ENCODE measurements at places on chromosomes 3 and 15.

DNA sequence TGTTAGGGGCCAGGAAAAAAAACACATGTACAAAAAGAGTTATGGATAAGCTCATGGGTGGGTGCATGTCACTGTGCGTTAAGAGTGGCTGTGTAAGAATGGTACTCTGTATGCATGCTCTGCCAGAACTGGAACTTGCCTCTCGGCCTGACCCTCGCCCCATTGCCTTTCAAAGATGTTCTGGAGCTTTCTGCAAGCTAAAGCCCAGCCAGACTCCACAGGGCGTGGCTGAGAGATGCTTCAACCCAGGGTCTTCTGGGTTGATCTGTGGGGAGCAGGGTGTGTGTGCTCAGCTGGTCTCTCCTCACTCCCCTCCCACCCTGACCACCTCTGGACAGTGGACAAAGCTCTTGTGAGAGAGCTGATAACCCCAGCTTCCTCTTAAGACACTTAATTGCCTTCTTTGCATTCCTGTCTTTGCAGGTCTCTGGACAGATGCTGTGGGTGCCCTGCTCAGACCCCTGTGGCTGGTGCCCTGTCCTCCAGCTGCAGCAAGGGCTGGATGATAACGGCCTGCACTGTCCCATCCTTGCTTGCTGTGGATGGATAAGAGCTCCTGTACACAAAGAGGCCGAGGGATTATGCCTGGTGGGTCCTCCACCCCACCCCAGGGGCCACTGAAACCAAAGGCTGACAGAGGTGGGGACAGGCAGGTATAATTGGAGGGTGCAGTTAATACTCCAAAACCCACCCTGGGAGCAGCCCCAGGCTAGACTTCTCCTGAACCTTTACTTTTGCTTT lies 28.7 kb downstream of the ALDH1L1 start:
- DNase-seq, result no peak

GRCh38 chr3:128971421-128972100 lies 22.3 kb downstream of the CFAP92 start:
- DNase-seq, result no peak

GRCh38 chr15:33262306-33262705 lies 48.5 kb upstream of the RYR3 start:
- DNase-seq, result no peak

DNA sequence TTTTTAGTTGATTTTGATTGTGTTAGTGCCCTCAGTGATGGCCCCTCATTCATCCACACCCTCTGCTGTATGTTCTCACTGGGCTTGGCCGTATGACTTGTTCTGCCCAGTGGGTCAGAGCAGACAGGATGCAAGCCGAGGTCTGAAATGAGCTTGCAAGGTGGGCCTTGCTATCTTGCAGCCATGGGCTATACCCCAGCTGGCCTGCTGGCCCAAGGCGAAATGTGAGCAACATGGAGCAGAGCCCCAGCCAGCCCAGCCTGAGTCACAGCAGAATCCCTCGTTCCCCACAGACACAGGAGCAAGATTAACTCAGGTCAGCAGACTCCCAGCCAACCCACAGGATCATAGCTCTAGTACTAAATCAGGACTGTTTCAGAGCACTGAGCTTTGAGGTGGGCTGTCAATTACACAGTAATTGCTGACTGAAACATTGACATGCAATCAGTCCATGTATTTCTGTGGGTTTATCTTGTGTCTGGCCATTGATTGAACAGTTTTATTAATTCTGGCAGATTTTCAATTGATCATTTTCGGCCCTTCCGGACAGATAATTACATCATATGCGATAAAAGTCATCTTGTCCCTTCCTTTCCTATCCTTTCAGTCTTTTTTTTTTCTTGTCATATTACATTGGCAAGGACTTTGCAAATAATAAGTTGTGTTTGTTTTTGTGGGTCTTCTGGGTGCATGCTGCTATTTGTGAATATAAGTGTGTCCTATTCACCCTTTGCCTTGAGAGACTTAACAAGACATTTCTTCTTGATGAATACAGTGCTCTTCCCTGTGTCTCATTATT lies 27.1 kb downstream of the KLF15 start:
- DNase-seq, result no peak

GRCh38 chr3:4543110-4543509 lies 50.0 kb downstream of the ITPR1 start:
- DNase-seq, result no peak

DNA sequence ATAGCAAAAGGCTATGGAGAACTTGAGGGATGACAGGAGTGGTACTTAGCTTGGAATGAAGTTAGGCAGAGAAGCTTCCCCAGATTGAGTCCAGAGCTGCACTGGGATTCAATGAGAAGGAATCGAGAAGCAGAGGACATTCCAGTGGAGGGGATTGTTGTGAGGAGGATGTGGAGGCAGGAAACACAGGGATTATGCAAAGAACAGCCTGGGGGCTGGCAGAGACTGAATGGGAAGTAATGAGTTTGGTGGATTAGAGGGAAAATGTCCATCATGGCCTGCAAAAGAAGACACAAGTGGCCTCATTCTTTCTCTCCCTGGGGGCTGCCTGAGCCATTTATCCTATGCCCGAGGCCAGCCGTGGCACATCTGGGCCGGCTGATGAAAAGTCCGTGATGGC lies 20.5 kb upstream of the SCN10A start:
- no peak for DNase-seq

- peak; percentile 51 for DNase-seq
Observed at GRCh38 chr3:64073158-64073761, 50.0 kb upstream of the PSMD6 start.

DNA sequence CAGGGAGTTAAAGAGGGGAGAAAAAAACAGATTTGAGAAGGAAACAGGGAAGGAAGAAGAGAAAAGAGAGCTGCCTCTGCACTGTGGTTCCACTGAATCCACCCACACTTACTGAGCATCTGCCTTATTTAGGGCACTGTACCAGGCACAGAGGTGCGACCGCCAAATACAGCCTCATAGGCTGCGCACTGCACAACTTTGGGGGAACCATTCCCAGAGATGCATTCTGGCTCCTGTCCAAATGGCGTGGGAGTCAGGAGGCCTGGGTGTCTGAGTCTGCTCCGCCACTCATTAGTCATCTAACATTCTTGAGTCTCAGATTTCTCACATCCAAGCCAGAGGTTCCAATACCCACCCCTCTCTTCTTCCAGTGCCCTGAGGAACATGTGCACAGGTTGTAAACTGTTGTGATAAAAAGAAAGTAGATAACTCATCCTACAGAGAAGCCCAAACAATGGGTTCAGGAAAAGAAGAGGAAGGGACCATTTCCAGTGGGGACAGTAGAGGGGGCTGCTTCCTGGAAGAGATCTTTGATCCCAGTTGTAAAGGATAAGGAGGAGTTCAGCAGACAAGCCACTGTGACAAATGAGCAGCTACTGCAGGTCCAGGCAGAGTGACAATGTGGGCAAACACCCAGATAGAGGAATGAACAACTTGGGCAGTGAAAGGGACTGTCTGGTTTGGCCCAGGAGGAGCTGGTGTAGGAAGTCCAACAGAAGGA lies 254.6 kb downstream of the UACA start:
- DNase-seq, result no peak

DNA sequence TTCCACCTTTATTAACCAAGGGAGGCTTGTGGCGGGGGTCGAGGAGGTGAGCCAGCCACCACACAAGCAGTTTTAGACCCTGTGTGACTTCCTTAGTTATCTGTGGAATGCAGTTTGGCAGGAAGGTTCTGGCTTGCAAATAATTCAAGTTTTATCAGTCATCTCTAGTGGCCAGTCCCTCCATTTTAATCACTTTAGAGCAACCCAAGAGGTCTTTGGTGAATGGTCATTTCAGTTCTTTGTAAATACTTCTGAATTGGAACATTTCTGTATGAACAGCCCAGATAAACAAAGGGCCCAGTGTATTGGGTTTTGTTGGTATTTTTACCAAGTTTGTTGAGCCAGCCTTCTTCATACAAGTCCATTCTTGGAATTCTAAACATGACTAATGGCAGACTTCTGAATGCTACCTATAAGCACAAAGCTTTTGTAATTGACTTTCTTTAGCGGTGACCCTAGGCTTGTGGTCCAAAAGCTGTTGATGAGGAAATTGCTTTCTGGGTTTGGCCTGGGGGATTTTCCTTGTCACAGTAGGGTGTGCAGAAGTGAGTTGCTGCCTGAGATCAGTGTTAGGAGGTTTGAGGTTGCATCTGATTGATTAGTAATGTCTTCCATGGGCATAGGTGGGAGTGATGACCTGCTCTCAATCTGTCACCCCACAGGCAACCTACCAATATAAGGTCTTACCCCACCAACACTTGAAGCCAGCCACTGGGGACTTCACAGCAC lies 193.3 kb upstream of the TOPAZ1 start:
- no peak for DNase-seq

- peak; percentile 12 for DNase-seq
Observed at GRCh38 chr3:13078163-13078905, 5.1 kb upstream of the IQSEC1 start.

- no peak for DNase-seq
Observed at GRCh38 chr3:62139957-62140356, 233.4 kb downstream of the FEZF2 start.

GRCh38 chr15:90620379-90621067 lies 90.8 kb downstream of the CRTC3 start:
- no peak for DNase-seq

DNA sequence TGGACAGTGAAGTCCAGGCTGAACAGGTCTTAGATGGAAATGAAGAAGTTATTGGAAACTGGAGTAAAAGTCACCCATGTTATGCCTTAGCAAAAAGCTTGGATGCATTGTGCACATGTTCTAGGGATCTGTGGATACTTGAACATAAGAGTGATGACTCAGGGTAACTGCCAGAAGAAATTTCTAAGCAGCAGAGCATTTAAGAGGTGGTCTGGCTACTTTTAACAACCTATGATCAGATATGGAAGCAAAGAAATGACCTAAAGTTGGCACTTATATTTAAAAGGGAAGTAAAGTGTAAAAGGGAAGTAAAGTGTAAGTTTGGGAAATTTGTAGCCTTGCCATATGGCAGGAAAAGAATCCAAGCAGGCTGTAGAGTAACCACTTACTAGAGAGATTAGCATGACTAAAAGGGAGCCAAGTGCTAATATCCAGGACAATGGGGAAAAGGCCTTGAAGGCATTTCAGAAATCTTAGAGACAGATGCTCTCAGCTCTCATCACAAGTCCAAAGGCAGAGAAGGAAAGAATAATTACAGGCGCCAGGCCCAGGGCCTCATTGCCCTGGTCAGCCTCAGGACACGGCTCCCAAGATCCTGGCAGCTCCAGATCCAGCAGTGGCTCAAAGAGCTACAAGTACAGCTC lies 73.9 kb upstream of the KCNH8 start:
- no peak for DNase-seq

DNA sequence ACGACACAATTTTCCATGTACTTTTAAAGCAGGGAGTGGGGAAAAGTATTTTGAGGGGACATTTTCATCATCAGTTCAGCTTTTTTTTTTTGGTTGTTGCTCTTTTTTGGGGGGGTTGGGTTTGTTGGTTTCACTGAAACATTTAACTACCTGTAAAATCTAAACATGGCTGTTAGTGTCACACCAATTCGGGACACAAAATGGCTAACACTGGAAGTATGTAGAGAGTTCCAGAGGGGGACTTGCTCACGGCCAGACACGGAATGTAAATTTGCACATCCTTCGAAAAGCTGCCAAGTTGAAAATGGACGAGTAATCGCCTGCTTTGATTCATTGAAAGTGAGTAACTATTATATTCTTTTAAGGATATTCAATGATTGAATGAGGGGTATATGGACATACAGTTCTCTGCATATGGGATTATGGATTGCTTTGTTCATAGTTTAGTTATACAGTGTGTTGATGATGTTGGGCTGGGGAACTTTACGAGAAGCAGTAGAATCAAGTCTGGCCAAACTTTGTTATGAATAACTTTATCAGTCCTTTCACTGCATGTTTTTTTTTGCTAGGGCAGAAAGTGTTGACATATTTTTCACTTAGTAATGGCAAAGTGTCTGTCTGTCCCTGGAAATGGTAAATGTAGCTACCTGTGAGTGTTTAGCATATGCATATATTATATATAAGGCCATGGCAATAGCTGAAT lies 31.5 kb downstream of the MBNL1 start:
- no peak for DNase-seq

- DNase-seq, result no peak
Observed at GRCh38 chr15:98043160-98044014, 82.9 kb downstream of the ARRDC4 start.

GRCh38 chr3:71973274-71974030 lies 188.5 kb upstream of the PROK2 start:
- DNase-seq, result no peak

GRCh38 chr15:74616366-74616939 lies 817 bp downstream of the CLK3 start:
- DNase-seq, result peak; percentile 8

GRCh38 chr3:13710251-13710650 lies 161.3 kb downstream of the FBLN2 start:
- no peak for DNase-seq

GRCh38 chr3:133368371-133369067 lies 31.3 kb upstream of the BFSP2 start:
- DNase-seq, result no peak

GRCh38 chr3:2741516-2741915 lies 368.7 kb downstream of the IL5RA start:
- no peak for DNase-seq

GRCh38 chr15:57705746-57706404 lies 639 bp upstream of the POLR2M start:
- DNase-seq, result no peak

GRCh38 chr3:122247825-122248185 lies 64.3 kb downstream of the CASR start:
- no peak for DNase-seq

GRCh38 chr3:195821403-195822130 lies 9.8 kb upstream of the MUC4 start:
- DNase-seq, result no peak

DNA sequence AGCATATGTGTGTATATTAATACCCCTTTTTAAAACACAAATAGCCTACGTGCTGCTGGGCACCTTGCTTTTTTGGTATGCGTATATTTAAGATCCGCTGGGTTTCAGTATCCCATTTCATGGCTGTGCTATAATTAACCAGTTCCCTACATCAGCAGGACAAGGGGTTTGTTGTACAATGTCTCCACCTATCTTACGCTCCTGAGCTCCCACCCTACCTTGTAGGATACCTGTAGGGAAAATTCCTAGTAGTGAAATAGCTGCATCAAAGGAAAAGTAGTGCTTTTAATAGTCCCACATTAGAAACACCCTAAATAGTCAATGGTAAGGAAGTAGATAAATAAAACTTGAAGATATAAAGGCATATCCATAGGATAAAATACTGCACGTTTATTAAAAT lies 1.4 kb downstream of the MAP6D1 start:
- DNase-seq, result peak; percentile 47

DNA sequence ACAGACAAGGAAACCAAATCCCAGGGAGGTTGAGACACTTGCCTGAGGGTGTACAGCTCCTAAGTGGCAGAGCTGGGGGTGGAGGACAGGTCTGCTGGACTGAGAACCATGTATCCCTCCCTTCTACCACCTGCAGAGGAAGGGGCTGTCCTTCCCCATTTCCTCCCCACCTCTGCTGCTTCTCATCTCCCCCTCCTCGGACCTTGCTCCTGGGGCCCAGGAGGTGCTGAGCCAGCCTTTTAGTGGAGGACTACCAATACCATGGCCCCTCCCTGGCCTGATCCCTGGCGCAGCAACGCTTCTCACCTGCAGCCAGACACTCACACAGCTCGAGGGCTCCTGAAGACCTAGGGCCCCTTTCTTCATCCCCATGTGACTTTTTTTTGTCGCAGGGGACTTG lies 50.4 kb downstream of the IDH2 start:
- DNase-seq, result no peak

- DNase-seq, result no peak
Observed at GRCh38 chr3:73523661-73524060, 101.1 kb downstream of the PDZRN3 start.

- no peak for DNase-seq
Observed at GRCh38 chr15:95249524-95249923, 1018.2 kb downstream of the MCTP2 start.

GRCh38 chr3:158458464-158458863 lies 112.5 kb upstream of the MLF1 start:
- DNase-seq, result no peak
